ENCODE measurements at places on chromosomes 2 and 18. TPM values are rescaled to one million over a fixed set of nuclear protein-coding genes. Genes with fewer than 3 reads are reported as not detected.

DNA sequence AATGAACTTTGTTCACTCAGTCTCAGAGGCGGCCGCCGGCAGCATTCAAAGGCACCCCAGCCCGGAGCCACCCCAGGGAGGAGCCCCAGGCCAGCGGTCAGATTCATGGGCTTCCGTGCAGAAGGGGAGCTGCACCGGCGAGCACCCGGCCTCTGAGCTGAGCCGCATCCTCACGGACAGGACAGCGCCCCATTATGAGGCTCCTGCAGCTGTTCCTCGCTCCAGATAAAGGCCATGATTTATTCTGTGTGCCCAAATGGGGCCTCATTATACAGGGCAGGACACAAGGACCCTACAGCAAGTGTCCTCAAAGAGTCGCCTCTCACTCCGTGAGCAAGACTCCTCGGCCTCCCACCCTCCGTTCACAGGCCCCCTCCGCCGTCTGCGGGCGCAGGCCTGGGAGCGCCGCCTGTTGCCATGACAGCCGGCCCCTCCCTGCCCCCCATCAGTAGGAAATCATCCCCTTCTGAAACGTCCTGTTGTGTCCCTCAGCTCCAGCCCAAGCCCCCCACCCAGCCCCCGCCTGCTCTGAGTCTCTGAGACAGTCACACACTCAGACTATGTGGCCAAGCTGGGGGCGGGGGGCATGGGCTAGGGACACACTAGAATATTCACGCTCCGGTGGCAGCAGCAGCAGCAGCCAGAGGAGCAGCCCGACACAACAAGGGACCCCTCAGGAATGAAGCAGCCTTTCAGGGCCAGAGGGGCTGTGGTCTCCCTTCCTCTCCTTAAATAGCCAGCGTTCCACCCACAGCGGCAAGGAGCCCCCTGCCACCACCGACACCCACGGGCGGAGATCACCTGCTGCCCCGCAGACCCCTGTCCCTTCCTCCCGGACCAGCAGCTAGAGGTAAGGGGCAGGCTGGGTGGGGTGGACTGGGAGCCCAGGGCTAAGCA lies at the start of gene GPR17:
GPR17 (plus strand) TSS at position 759 of the 897 bp plus-strand sequence. CDS start 4,583 bp downstream, outside the sequence.
- no peak within 1 kb of the TSS for H3K4me3 ChIP-seq
- H3K27ac ChIP-seq: peak within 1 kb of the TSS; percentile 55
- no peaks in the 10 kb centered on the region for H3K27me3 ChIP-seq
- peaks cover 77% of the 10 kb centered on the region for H3K4me1 ChIP-seq

GRCh38 chr2:166314022-166314759 lies 61.6 kb downstream of the SCN9A start:
- no peaks in the 10 kb centered on the region for H3K4me1 ChIP-seq
- DNase-seq: no peak
- H3K27ac ChIP-seq: no peak overlapping the region
- no peak overlapping the region for H3K4me3 ChIP-seq
- no peaks in the 10 kb centered on the region for H3K36me3 ChIP-seq

GRCh38 chr18:26764177-26764576 lies 101.3 kb downstream of the AQP4 start:
- H3K4me3 ChIP-seq: no peak overlapping the region
- H3K27me3 ChIP-seq: no peaks in the 10 kb centered on the region
- H3K27ac ChIP-seq: no peak overlapping the region
- no peaks in the 10 kb centered on the region for H3K36me3 ChIP-seq

DNA sequence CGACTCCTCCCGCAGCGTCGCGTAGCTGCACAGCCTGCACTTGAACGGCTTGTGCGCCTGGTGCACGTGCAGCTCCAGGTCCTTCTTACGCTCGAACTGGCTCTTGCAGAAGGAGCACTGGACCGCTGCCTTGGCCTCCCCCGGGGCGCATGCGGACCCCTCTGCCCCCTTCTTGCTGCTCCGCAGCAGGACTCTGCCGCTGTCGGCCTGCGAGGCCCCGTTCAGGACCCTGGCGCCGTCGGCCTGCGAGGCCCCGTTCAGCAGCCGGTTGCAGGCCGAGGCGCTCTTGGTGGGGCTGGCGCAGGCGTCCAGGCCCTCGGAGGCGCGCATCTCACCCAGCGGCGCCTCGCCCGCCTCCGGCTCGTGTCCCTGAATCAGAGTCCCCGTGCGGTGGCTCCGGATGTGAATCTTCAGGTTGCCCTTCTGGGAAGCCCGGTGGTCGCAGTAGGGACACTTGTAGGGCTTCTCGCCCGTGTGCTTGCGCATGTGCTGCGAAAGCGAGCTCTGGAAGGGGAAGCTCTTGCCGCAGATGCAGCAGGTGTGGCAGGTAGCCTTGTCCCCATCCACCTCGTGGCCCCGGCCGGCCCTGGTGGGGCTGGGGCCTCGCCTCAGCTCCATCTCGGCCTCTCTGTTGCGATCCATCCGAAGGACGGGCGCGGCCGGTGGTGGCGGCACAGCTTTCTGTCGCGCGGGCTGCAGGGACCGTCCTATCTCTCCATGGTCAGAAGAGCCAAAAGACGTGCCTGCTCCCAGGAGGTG lies 52.5 kb downstream of the ZNF516 start:
- no peak overlapping the region for H3K4me3 ChIP-seq
- no peaks in the 10 kb centered on the region for H3K27me3 ChIP-seq
- peaks cover 15% of the 10 kb centered on the region for H3K4me1 ChIP-seq

DNA sequence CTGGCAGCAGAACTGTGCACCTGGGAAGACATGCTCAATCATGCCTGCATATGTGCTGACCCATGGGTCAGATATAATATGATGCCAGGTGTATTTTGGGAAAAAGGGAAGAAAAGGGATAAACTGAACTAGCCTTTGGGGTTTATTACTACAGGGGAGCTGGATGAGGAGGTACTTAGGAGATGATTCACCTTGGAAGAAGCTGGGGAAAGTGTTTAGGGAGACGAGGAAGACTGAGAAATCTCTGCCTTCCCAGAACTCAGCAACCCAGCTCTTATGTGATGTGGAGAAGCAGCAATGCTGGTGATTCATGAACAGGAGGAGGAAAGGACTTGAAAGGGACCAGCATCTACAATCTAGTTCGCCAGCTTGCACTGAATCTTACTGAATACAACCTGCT lies 110.2 kb downstream of the BARD1 start:
- H3K27ac ChIP-seq: no peak overlapping the region
- no peaks in the 10 kb centered on the region for H3K27me3 ChIP-seq
- no peaks in the 10 kb centered on the region for H3K4me1 ChIP-seq
- no peaks in the 10 kb centered on the region for H3K36me3 ChIP-seq
- no peak overlapping the region for H3K4me3 ChIP-seq

DNA sequence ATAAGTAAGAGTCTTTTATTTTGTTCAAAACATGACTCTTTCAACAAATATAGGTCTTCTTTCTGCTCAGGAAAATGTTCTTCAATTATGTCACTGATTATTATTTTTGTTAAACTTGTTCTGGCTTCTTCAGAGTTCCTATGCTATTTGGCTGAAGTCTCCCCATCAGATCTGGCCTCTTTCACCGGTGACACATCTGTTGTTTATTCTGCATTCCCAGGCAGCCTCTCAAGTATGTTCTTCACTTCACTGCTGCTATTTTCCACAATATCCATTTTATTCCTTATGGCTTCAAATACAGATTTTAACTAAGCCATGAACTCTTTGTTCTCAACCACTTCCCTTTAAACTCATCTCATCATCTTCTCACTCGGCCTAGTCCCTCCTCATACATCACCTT lies 45.7 kb downstream of the HDAC4 start:
- DNase-seq: no peak
- no peak overlapping the region for H3K4me3 ChIP-seq
- H3K27ac ChIP-seq: no peak overlapping the region
- H3K4me1 ChIP-seq: no peaks in the 10 kb centered on the region
- H3K27me3 ChIP-seq: no peaks in the 10 kb centered on the region

GRCh38 chr2:214057986-214058385 lies 352.9 kb upstream of the VWC2L start:
- H3K36me3 ChIP-seq: no peaks in the 10 kb centered on the region
- H3K4me3 ChIP-seq: no peak overlapping the region
- no peak overlapping the region for H3K27ac ChIP-seq
- H3K27me3 ChIP-seq: no peaks in the 10 kb centered on the region
- no peaks in the 10 kb centered on the region for H3K4me1 ChIP-seq

DNA sequence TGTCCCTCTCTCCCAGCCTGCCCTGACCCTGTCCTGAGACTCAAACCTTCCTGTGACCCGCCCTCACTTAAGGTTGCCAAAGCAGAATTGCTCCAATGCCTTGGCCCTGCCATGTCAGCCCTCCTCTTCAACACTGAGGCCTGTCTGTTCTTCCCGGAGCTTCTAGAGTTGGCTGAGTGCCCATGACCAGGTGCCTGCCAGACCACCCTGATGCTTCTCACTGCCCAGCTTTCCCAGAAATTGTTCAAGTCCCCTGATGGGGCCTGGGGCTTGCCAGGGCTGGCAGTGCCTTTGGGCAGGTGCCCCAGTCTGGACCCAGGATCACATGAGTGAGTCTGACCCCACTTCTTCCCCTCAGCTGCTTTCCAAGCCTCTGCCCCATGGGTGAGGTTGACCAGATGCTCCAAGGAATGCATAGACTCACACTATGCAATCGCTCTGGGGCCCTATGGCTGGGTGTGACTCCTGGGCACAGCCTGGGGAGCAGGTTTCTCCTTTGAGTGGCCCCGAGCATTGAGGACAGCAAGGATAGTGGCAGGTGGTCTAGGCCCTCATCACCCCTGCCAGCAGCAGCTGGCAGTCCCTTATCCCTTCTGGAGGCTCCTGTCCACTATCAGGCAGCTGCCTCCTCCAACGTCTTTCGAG lies 3.1 kb upstream of the INPP5D start:
- H3K27me3 ChIP-seq: no peaks in the 10 kb centered on the region
- H3K4me1 ChIP-seq: peaks cover 11% of the 10 kb centered on the region
- H3K36me3 ChIP-seq: no peaks in the 10 kb centered on the region
- DNase-seq: peak; percentile 55
- H3K27ac ChIP-seq: no peak overlapping the region

The PKDCC gene
- 60.8 TPM for total RNA-seq

Measured in spleen (tissue), 13 donors.